Naive thymus-derived CD4-positive, alpha-beta T cell (primary cell): ENCODE measurements at places on chromosomes 7 and 10. TPM values are rescaled to one million over a fixed set of nuclear protein-coding genes. Genes with fewer than 3 reads are reported as not detected.

Gene PAPOLB
- total RNA-seq, result not detected in 2 replicates

Gene MRLN
- not detected for total RNA-seq

Gene NUP42
- total RNA-seq, result 19.8 TPM

Gene OAT
- 44.6 TPM for total RNA-seq

Gene HOGA1
- not detected for total RNA-seq

Gene CACNB2
- 0.49 TPM for total RNA-seq
